CD14-positive monocyte (primary cell): ENCODE measurements at places on chromosomes 1 and 21.

DNA sequence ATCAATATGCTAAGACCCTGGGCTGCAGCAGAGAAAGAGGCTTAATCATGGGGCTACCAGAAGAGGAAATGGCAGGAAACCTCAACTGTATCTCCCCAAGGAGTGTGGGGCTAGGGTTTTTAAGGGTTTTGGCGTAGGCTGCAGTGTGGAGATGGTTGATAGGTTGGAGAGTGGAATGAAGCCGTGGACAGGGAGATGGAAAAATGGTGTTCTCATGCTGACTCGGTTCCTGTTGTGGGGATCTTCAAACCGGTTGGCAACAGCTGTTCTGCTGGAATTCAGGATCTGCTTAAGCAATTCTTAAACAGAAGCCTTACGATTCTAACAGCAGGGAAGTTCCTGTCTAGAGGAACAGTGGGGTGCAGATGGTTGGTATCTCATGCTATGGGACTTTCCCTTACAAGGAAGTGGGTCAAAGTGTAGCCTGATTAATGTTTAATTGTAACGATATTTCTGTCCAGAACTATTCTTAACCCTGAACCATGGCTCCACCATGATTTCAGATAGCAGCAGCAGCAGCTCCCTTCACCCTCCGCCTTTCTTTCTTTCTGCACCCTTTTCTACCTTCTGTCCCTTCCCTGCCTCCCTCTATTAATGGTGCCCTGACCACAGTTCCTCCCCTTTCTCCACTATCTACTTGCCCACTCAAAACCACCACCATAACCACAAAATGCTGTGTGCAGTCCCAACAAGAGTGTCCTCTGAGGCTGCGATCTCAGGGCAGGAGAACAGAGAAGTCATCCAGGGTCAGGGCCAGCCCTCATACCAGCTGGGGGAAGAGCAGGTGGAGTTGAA, 30.8 kb downstream of the RSPH1 start:
- peak; percentile 38 for DNase-seq

GRCh38 chr1:90753556-90753955, 36.5 kb upstream of the BARHL2 start:
- DNase-seq, result no peak

DNA sequence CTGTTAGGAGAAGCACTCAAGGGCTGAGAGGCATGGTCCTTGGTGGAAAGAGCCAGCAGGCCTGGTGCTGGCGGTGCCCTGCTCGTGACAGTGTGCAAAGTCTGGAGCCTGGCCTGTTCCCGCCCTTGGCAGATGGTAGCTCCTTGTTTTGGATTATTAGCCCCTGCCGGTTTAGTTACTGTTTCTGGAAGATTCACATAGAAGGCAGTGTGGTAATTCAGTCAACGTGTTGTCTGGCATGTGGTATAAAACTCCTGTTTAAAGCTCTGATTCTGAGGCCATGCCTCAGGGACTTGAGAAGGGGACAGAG, 6.8 kb downstream of the PKNOX1 start:
- DNase-seq, result no peak

DNA sequence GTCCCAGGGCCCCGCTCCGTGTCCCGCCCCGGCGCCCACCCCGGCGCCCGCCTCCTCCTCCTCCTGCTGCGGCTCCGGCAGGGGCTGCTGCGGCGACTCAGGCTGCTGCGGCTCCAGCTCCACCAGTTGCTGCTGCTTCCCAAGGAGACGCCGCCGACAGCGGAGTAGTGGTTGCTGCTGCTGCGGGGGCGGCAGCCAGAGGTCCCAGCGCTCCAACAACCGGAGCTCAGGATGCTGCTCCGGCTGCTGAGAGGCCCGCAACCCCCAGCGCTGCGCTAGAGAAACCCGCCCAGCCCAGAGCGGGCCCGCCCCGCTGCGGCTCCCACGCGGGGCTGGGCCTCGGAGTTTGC, 1.1 kb downstream of the CRCT1 start:
- DNase-seq, result no peak

DNA sequence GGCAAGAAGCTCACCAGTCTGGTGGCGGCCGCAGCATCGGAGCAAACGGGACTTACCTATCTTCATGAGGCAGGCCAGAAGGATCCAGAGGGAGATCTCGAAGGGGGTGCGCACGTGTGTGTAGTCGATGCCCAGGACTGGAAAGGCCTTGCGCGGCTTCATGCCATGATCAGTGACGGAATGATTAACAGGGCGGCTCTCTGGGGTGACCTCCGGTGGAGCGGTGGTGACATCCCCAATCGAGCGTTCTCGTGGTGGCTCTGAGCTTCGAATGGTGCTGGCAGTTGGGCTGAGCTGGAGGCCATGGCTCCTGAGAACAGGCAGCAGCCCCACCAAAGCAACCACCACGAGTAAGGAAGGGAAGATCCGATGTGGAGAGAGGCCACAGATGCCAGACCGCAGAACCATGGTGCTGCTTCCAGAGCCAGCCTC, 982 bp downstream of the SLC9A1 start:
- no peak for DNase-seq

GRCh38 chr21:35145626-35146233, 96.6 kb upstream of the RUNX1 start:
- DNase-seq, result no peak

- no peak for DNase-seq
Measured at GRCh38 chr1:198258491-198258890, 101.7 kb downstream of the NEK7 start.

GRCh38 chr21:24110846-24111245, 1496.4 kb downstream of the MRPL39 start:
- no peak for DNase-seq

DNA sequence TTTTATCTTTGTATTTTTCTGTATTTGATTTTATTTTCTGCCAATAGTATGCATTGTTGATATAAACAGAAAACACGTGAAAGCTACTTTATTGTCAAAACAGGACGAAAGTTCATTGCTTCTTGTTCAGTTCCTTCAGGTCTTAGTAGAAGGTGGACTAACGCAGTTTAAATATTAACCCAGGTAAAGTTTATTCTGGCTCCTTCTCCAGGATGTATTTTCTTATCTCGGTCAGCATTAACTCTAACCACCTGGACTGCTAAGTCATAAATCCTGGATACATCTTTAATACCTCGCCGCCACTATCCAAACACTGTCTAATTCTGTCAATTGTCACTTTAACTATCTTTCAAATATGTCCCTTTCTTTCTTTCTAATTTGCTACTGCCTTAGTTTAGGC, 5.7 kb upstream of the SOAT1 start:
- no peak for DNase-seq
